Thoracic aorta (tissue), 2 donors: ENCODE measurements at places on chromosomes 5 and 9.

- DNase-seq, result no peak
Measured at GRCh38 chr5:158869092-158869491, 230.6 kb downstream of the EBF1 start.

DNA sequence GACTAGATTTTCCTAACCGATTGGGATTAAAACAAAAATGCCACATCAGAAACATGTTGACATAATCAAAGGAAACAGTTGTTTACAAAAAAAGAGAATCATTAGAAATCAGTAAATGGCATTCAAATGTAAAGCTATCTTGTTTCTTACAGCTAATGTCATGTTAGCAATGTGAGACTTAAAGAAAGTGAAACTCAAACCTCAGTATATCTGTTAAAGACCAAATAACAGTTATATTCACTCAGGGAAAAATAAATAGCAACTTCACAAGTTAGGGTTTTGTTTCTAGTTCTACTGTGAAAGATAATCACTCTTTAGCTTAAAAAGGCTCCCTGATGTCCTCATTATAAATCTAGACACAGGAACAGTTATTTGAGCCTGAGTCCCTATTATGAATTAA, 189.3 kb upstream of the EFNA5 start:
- no peak for DNase-seq

GRCh38 chr5:113124265-113124664, 147.7 kb downstream of the DCP2 start:
- no peak for DNase-seq

- no peak for DNase-seq
Measured at GRCh38 chr9:137150617-137151457, 11.9 kb downstream of the GRIN1 start.

DNA sequence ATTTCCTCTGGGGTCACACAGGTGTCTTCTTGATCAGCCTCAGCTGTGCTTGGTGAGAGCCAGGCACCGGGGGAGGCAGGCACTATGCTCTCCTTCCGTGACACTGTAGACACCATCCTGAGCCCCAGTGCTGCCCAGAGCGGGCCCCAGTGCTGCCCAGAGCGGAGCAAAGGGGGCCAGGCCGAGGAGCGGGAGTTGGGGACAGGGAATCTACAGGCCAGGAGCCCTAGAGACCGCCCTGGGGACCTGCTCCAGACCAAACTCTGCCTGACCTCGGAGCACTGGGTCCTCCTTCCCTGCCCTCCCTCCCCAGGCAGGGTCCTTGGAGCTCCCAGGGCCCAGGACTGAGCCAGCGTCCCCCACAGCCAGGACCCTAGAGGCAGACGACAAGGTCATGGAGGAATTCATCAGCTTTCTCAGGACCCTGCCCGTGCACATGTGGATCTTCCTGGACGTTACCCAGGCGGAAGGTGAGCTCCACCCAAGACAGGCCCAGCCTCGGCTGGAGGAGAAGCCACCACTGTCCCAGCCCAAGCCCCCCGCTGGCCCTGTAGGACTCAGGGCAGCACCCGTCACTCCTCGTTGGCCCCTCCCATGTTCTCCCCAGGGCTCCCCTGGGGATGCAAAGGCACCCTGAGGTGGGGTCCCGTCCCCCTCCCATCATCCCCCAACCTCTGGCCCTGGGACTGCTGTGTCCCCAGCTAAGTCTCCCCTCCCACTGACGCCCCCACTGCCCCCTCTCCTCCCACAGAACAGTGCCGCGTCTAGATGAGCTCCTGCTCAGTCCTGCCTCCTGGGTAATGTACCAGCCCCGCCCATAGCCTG, 30.2 kb downstream of the PAEP start:
- no peak for DNase-seq

GRCh38 chr9:120740132-120740531, 25.9 kb upstream of the MEGF9 start:
- DNase-seq, result no peak

DNA sequence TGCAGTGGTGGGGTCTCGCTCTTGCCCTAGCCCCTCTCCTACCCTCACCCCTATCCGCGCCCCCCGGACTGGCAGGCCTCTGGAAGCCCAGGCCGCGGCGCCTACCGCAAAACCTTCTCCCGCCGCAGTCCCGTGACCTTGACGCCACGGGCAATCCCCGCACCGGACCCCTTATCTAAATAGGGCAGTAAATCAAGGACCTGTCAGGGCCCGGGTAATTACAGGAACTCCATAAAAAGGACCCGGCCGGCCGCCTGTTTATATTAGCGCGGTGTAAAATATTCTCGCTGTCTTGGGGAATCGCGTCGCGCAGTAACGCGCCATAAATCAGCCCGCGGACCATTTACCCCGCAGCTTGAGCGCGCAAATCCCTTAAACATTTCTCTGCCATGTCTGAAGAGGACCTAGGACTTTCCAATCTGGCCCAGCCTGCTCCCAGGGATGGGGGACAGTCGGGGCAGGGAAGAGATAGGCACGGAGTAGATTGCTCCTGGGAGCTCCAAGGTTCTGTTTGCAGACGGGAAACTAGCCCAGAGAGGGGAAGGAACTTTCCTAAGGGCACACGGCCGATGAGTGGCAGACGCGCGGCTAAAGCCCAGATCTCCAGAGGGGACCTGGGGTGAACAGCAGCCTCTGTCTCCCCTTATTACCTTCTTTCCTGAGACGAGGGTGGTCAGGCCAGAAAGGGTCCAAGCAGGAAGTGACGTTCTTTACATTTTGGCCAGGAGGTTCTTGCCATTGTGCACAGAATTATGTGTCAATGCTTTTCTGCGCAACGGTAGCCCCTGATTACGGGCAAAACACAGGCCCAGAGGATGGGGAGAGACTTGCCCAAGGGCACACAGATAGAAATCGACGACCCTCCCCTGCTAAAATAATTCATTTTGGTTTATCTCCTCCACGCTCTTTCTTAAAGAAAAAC, 4.8 kb upstream of the HAND1 start:
- DNase-seq, result no peak

GRCh38 chr9:127267793-127268525, 3.4 kb downstream of the GARNL3 start:
- no peak for DNase-seq

GRCh38 chr9:120755044-120755443, 38.2 kb downstream of the FBXW2 start:
- no peak for DNase-seq

DNA sequence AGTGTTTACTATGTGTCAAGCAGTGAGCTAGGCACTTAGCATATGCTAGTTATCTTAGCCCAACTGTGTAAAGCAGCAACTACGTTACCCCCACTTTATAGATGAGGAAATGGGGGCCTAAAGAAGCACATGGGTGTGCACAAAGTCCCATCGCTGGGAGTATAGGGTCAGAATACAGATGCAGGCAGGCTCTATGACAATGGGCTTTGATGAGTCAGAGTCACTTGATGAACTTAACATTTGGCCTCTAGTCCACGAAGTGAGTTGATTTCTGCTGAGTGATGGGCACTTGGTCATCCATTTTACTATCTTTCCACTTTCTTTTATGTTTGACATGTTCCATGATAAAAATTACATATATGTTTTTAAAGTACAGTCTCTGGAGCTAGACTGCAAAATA, 204.3 kb downstream of the TRIM32 start:
- DNase-seq, result no peak

- DNase-seq, result no peak
Measured at GRCh38 chr9:98834386-98834785, 26.9 kb downstream of the GALNT12 start.

GRCh38 chr5:173456751-173457171, 128.5 kb upstream of the STC2 start:
- DNase-seq, result no peak

DNA sequence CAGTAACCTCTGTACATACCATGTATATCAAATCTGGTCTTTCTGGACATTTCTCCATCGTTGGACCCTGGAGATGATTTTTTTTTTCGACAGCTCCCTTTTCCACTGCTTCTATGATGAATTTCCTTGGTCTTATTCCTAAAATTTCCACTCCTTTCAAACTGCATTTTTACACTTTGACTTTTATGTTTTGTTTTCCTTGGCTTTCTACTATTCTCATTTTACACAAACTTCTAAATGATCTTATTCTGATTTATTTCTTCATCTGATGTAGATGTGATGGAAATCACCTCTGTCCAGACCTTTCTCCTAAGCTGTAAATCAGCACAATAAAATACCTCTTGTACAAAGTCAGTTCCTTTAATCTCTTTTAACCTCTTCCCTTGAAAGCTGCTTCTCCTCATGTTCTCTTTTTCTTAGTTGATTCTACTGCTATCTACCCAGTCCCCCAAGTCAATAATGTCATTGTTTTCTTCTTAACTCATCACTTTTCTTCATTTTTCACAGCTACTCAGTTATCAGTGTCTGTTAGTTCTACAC, 48.7 kb upstream of the TUSC1 start:
- DNase-seq, result no peak

DNA sequence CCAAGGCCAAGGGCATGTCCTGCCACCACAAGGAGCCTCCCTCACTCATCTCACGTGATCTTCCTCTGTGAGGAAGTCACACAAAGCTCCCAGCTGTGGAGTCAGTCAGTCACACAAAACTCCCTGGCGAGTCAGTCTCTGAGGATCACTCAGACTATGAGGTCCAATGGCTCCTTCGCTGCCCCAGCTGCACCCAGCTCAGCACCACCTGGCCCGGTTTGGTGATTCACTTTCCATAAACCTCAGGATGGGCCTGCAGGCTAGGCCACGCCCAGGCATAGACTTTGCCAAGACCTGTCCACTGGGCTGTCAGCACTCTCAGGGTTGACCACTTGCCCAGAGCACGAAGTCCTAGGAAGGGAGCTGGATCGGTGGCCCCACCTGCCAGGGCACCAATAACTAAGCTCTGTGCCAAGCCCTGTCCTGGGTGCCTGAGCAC, 233.8 kb downstream of the HSPA4 start:
- no peak for DNase-seq

DNA sequence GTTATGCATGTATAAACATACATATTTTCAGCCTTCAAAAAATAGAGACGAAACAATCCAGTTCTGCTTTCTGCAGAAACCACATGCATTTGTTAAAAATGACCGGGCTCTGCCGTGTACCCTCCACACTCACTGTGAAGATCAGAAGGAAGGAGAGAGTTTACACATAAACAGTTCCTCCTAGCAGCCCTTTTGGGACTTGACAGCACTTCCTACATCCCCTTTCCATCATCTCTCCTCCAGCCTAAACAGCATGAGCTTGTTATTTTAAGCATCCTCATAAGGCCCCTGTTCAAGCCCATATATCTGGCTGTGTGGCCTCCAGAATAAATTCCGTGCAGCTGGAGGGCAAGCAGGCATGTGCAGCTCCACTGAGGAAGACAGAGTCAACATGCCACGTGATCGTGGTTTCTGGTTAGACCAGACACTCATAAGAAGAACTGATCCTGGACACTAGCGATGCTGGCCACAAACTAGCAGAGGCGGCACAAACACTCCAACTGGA, 42.2 kb downstream of the NIPAL4 start:
- DNase-seq, result no peak
